ENCODE measurements at places on chromosomes 1 and 21.

GRCh38 chr21:26819740-26820324, 25.4 kb downstream of the ADAMTS1 start:
- DNase-seq = no peak

DNA sequence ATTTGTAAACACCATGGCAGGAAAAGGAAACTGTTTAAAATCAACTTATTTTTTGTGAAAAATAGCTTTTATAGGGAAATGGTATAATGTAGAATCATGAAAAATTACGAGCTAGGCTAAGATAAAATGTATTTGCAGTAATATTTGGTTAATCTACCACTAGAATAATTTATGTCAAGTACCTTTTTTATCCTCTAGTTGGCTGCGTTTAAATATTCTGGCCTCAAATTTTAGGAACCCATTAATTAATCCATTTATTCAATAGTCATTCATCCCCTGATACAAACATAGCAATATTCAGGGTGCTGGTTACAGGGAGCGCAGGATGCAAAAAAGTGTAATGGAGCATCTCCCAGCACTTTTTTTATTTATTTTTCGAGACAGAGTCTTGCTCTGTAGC, 8.6 kb upstream of the IER5 start:
- no peak for DNase-seq

GRCh38 chr1:71745326-71745725, 537.0 kb downstream of the NEGR1 start:
- DNase-seq = no peak

- no peak for DNase-seq
Observed at GRCh38 chr1:241762713-241763339, 85.2 kb upstream of the EXO1 start.

DNA sequence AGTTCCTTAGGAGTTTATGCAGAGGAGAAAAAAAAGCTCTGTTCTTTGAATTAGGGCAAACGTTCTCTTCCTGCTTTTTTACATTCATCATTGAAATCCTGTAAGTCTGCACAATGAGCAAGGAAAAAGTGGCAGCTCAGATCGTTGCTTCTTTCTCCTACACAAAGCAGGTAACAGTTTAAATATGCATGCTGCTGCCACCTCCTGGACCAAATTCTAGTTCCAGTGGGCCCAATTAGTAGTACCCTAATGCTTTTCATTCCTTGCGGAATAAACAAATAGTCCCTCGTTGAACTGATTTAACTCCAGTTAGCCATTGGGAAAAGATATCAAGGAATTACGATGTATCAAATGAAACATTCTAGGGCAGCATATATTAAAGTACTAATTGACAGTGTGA, 20.1 kb downstream of the YTHDF2 start:
- peak; percentile 13 for DNase-seq

DNA sequence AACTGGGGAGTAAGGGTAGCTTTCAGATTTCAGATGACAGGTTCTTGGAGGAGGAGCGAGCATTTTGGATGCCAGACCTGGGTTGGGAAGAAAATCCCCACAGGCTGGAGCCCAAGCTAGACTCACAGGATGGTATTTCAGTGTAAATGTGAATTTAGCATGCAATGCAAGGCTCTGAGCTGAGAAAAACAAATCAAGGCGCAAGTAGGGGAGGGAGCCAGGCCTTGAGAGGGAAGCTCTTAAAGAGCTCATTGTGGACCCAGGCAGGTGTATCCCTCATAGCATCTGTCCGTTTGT, 386.1 kb downstream of the MATN1 start:
- DNase-seq = peak; percentile 30

- DNase-seq = no peak
Observed at GRCh38 chr1:65372557-65372956, 47.9 kb upstream of the LEPR start.

DNA sequence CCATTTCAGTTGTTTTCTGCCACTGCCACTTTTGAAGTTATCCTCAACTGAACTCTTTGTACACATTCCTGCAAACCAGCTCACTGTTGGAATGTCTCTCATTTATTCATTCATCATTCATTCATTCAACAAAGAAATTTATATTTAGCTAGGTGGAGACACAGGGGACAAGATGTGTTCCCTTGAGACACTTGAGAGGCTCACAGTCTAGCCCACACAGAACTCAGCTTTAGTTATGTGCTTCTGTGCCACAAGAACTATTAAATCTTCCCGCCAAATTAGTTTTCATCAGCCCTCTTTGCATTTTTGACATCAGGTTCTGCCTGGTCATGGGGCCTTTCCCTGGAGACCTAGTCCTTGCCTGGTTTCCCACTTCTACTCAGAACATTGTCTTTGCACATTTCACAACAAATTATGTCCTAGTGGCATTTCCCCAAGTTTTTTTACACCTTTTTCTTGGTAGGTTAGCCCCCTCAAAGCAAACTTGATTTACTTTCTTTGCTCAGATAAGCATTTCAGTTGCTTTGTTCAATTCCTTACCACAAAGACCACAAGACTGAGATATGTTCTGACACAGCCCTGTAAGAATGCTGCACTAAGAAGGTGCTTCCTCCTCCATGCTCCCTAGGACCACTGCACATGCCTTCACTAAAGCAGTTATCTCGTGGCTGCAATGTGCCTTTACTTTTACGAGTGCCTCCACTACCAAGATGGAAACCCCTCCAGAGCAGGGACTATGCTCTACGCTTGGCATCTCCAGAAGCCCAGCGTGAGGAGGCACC, 31.0 kb downstream of the ILDR2 start:
- DNase-seq = no peak

DNA sequence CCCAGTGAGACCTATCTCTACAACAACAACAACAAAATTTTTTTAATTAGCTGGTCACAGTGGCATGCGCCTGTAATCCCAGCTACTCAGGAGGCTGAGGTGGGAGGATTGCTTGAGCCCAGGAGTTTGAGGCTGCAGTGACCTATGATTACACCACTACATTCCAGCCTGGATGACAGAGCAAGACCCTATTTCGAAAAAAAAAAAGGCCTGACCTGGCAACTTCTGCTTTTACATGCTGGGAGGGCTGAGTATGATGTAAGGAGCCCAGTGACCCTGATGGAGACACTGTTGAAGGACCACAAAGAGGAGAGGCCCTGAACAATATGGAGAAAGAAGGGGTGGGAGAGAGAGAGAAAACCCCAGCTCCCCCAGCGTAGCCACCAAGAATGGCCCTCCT, 9.2 kb upstream of the VPS26C start:
- no peak for DNase-seq

DNA sequence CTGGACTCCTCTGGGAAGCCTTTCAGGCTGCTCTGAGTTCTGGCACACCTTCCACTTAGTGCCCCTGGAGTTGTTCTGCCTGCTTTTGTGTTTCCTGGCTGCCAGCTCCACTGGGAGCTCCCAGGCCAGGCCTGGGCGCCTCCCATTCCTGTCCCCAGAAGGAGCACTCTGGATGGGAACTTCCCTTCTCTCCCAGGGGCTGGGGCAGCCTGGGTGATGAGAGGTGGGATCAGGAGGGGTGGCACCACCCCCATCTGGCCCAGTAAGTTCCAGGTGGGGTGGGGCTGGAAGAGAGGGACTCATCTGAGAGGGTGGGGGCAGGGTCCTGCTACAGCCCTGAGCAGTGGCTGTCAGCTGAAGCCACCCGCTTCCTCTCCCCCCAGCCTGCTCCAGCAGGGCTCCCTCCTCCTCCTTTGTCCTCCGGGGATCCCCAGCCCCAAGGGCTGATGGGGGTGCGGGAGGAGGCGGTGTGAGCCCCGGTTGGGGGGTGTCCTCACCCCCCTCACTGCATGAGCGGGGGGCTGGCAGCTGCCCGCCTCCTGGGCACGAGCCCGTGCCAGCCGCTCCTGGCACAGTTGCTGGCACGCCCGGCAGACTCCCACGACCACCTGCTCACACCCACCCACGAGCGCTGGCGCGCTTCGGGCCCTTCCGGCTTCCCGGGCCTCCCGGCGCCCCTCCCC, 4.7 kb downstream of the FOXO6 start:
- DNase-seq = peak; percentile 86

DNA sequence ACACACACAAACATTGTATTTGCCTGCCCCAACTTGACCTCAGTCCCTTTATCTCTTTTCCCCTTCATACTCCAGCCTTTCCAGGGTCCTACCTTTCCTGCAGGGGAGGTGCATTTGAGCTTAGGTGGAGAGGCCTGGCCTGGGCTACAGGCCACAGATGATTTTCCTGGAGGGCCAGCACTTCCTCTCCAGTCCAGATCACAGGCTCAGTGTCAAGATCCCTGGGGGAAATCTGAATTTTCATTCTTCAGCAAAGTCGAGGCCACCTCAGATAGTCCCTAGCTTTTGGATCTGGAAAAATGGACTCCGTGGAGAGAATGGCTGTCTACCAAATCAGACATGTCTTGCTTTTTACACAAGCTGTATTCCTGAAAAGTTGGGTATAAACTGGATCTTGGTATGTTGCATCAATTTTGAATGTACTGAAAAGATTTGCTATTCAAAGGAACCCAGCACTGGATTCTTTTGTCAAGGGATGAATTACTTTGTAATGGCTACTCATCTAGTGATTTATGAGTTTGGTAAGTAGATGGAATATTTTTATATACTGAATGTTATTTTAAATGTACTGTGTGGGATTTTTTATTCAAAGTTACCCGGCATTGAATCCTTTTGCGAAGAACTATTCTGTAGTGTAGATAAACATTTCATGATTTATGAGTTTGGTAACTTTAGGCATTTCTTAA, 78.7 kb downstream of the DDR2 start:
- no peak for DNase-seq

DNA sequence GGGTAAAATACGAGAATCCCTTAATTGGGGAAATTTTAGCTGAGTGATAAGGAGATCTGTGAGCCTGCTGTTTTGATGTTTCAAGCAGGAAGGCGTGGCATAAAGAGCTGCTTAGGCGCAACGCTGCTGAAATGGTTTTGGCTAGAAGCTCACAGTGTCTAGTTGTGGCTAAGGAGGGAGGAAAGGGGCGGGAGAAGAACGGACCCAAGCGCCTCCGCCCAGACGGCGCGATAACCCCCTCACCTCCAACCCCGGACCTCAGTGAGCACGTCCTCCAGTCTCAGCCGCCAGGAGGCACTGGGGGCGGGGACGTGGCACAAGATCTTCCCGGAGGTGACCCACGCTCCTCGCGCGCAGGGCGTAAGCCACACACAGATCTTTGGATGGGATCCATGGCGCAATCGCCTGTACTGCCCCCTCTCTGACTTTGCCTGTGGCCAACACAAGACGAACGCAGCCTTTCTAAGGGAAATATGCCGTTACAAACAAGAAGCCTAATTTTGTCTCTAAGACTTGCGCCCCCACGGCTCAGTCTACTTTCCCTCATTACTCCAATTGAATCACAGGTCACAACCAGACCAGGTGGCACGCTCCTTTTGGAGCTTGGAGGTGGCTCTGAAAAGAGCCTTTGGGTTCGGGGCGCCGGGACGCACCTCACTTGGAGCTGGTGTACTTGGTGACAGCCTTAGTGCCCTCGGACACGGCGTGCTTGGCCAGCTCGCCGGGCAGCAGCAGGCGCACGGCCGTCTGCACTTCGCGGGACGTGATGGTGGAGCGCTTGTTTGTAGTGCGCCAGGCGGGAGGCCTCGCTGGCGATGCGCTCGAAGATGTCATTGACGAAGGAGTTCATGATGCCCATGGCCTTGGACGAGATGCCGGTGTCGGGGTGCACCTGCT, 23.4 kb upstream of the RNF187 start:
- DNase-seq = peak; percentile 50

DNA sequence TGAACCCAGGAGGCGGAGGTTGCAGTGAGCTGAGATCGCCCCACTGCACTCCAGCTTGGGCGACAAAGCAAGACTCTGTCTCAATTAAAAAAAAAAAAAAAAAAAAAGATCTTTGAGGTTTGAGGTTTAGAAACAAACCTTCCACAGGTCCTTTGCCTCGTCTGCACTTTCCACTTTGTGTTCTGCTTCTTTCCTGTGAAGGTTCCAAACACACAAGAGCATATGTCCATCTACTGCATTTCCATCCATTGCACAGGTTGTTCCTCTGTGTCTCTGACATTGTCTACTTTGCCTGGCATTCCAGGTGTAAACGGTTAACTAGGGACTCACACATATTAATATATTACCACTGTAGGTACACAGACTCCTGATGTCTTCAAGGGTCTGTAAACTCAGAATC, 40.1 kb downstream of the DSTYK start:
- no peak for DNase-seq

DNA sequence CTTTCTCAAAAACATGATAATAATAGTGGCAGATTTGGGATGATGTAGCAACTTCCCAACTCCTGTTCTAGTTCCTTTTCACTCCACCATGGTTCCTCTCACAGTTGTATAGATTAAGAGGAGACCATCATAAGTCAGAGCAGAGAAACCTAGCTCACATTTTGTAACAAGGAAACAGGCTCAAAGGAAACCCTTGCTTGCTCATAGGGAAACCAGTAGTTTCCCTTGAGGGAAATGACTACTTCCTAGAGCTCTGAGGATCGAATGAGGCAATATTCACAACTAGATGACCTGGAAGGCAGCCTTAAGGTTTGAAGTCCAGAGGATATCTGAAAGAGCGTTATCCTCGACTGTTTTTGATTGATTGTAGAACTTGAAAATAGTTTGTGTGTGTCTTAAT, 76.1 kb upstream of the C8B start:
- no peak for DNase-seq
